ENCODE measurements at places on chromosomes 11 and 22.
A peak's percentile ranks its signal among the peaks of the same experiment; 100 is the strongest.

DNA sequence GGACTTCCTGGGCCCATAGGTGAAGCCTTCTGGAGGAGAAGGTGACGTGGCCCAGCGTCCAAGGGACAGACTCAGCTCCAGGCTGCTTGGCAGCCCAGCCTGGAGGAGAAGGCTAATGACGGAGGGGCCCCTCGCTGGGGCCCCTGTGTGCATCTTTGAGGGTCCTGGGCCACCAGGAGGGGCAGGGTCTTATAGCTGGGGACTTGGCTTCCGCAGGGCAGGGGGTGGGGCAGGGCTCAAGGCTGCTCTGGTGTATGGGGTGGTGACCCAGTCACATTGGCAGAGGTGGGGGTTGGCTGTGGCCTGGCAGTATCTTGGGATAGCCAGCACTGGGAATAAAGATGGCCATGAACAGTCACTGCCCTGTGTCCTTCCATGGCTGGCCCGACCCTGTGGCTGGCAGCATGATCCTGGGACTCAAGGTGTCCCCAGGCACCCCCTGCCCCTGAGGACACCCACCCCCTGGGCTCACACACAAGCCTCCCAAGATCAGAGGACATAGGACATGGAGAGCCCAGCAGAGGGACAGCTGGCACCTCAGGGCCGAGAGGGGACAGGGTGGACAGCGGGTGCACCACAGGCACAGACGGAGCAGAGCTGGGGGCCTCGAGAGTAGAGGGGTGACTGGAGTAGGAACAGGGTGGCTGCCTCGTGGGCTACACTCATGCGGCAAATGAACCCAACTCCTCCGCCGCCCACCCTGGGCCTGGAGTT, 10.1 kb downstream of the SIGIRR start:
- no peak for DNase-seq

DNA sequence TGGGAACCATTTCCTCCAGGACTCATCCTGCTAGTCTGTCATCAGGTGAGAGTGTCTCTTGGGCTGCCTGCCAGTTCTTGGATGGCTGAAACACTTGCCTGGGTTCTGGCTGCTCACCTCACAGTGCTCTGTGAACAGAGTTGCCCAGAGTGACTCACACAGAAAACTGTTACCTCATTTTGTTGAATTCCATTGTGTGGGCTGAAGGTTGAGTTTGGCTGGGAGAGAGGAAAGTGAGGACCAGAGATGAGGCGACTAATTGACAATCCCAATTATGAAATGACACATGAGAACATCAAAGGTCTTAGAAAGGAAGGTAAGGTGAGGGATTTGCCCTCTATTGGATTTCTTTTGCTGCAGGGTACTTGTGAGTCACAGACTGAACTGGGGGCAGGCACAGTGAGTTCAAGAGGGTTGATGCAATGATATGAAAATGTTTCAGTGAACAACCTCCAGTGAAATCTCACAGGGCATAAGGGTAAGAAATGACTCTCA, 20.2 kb upstream of the CALCB start:
- DNase-seq, result no peak

DNA sequence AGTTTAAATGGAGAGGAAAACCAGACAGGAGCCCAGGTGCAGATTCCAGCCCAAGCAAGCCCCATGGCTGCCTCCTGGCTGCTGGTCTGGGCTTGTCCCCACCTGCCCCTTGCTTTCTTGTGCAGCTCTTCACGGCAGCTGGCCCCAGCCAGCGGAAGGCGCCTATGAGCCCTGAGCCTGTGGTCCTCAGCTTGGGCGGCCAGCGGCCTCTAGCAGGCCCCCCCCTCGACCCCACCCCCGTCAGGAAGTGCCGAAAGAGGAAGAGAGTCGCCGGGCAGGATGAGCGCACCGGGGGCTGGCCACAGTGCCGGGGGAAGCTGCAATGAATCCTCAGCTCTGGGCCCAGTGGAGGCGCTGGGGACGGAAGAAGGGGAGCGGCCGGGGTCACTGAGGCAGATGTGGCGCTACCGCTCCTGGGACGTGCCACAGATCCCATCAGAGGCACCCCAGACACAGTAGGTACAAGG, 2.1 kb upstream of the DGKZ start:
- DNase-seq, result no peak

- no peak for DNase-seq
These were observed 11.0 kb downstream of the TEAD1 start for GRCh38 chr11:12685229-12685628.

DNA sequence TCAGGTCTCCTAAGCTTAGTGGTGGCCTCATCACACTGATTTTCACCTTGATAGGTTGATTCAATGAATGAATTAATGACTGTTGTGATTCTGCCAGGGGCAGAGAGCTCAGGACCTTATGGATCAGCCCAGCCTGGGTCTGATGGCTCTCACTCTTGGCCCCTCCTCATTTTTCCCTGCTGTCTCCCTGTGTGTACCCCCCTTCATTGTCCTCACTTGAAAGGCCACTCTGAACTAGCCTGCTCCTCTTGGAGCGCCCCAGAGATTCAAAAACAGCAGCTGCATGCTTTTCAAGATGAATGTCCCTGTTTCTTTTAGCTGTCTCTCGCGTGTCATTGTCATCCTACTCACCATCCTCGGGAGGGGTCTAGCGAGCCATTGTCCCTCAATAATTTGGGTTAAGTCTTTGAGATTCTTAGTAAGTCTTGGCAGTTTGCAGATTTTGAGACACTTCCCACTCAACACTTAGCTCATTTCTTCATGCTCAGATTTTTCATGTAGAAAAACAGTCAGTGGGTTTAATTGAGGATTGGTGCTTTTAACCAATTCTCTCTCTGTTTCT, 42.5 kb upstream of the MICAL2 start:
- DNase-seq, result no peak

GRCh38 chr11:102061276-102061675, 14.0 kb downstream of the CFAP300 start:
- no peak for DNase-seq

GRCh38 chr11:74449369-74449931, 17.9 kb downstream of the KCNE3 start:
- DNase-seq, result peak; percentile 72

DNA sequence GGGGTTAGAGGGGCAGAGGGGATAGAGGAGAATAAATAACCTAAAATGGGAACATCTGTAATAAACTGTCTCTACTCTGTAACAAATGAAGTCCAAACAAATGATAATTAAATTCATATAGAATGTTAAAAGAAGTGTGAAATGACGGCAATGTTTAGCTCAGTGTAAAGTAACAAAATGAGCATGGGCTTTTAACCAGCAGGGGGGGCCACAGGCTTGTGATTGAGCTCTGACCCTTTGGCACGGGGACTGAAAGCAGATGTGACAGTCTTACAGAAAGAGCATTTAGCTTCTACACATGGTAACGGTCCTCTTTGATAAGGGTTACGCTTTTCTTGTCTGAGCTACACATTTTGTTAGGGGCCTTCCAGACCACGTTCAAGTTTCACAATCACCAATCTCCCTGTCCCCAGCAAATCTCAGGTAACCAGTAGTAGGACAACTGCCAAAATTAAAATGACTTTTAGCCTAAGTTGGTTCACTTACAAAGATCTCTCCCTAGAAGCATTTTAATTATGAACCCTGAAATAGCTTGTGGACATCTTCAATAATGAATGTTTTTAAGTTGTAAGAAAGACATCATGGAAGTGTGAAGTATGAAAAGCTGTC, 262.5 kb downstream of the DCDC1 start:
- peak; percentile 69 for DNase-seq

DNA sequence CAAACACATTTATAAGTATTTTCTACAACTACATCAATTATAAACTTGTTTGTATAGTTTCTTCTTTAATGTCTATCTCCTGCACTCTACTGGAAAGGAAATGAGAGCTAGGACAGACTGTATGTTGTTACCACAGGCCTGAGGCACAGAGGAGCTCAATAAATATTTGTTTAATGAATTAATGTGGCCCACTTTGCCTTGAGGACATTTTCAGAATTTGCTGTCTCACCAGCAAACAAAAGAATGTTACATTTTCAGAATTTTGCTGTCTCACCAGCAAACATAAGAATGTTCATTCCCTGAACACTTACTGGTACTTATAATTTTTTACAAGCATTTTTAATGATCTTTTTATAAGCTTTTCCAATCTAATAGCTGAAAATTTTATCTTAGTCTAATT, 41.9 kb upstream of the WNT7B start:
- no peak for DNase-seq

- no peak for DNase-seq
These were observed 31.7 kb downstream of the LIF start for GRCh38 chr22:30214703-30215407.

DNA sequence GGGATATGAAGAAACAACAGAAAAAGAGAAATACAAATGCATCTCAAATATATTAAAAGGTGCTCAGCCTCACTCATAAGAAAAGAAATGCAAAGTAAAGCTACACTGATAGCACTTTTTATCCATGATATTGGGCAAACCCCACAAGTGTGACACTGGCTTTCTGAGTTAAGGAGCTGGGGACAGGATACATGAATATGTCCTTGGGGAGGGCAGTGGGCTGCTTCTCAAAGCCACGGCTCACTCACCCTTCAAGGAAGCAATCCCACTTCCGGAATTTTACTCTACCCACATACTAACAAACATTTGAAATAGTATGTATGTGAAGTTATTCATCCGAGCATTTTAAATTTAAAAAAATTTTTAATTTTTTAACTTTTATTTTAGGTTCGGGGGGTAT, 41.1 kb upstream of the SLC22A12 start:
- DNase-seq, result no peak

- DNase-seq, result no peak
These were observed 45.6 kb downstream of the TRMU start for GRCh38 chr22:46381142-46381541.

- no peak for DNase-seq
These were observed 1116.6 kb downstream of the BRD1 start for GRCh38 chr22:48711031-48711431.

Data from MM.1S (cell line).